ENCODE measurements at places on chromosomes 4 and X. TPM values are rescaled to one million over a fixed set of nuclear protein-coding genes. Genes with fewer than 3 reads are reported as not detected.
A peak's percentile ranks its signal among the peaks of the same experiment; 100 is the strongest.

The CITED1 gene
- total RNA-seq = not detected

The DGKK gene
- not detected for total RNA-seq

The SAP30 gene
- total RNA-seq = 4.4 TPM

GRCh38 chr4:130855533-130855932 is 1759.6 kb downstream of the C4orf33 start:
- H3K4me3 ChIP-seq = no peak overlapping the region
- no peak for DNase-seq
- no peaks in the 10 kb centered on the region for H3K36me3 ChIP-seq
- no peaks in the 10 kb centered on the region for H3K4me1 ChIP-seq
- no peak overlapping the region for H3K27ac ChIP-seq
- H3K27me3 ChIP-seq = no peaks in the 10 kb centered on the region

GRCh38 chr4:182894681-182895275 is 22.4 kb downstream of the DCTD start:
- H3K4me3 ChIP-seq = no peak overlapping the region
- H3K4me1 ChIP-seq = no peaks in the 10 kb centered on the region
- DNase-seq = no peak
- no peak overlapping the region for H3K27ac ChIP-seq

DNA sequence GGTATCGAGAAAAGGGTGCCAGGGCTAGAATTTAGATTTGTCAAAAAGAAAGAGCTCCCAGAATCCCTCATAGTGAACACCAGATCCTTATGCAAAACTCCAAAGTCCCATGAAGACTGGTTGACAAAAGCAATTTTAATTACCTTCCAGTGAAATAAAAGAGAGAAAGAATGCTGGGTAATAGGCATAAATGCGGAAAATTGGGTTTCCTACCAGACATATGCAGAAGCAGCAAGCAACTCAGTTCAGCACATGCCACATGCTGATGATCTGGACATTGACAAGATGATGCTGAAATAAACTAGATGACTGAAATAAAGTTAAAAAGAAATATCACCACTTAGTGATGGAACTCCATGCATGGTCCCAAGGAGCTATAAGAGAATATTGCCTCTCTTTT is 83.9 kb downstream of the KCNIP4 start:
- DNase-seq = no peak
- H3K36me3 ChIP-seq = no peaks in the 10 kb centered on the region
- no peaks in the 10 kb centered on the region for H3K27me3 ChIP-seq
- no peak overlapping the region for H3K27ac ChIP-seq
- H3K4me3 ChIP-seq = no peak overlapping the region

GRCh38 chr4:59979061-59979460 is 1221.1 kb upstream of the ADGRL3 start:
- no peaks in the 10 kb centered on the region for H3K27me3 ChIP-seq
- H3K36me3 ChIP-seq = no peaks in the 10 kb centered on the region
- no peak overlapping the region for H3K4me3 ChIP-seq
- no peak overlapping the region for H3K27ac ChIP-seq

GRCh38 chr4:113278324-113278934 is 229.0 kb downstream of the ANK2 start:
- H3K27ac ChIP-seq = no peak overlapping the region
- H3K27me3 ChIP-seq = no peaks in the 10 kb centered on the region
- H3K4me1 ChIP-seq = peaks cover 15% of the 10 kb centered on the region

DNA sequence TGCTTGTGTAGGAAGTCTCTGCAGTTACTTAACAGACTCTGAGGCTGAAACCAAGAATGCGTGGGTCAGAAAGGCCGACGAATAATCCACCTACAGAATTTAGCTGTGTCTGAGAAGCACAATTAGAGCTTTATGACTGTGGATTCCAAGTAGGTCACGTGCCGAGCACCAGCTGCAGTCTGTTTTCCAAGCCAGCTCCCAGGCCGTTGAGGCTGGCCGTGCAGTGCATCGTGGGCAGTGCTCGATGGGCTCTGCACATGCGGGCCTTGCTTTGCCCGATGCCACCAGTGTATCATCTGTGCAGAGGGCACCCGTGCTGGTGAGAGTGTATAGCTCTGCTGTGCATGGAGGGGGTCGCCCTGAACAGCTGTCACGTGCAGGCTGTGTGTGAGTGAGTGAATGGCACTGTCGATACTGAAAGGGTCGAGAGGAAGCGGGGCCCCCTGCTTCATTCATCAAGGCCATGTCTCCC is 67.5 kb upstream of the CLDN34 start:
- H3K4me3 ChIP-seq = no peak overlapping the region
- DNase-seq = peak; percentile 74

DNA sequence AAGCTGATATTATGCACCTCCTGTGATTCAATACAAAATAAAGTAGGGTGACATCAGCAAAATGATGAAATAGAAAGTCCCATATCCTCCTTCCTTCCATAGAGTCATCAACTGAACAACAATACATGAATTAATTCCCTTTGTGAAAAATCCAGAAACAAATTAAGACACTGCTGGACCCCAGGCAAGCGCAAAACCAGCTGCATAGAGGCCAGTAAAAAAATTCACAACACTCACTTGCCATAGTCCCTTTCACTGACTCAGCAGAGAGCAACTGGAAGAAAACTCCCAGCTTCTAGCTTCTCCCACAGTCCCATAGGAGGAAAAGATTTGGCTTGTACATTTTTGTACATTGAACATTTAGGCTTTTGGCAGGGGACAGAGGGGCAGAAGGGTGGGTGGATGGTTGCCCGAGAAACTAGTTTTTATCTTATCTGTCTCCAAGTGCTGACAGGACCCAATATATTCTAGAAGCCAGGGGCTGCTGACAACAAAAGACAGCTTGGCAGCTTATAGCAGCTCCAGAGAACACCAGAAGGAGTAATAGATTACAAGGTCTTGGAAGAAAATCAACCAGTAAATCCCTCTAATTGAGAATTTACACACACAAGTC is 124.6 kb downstream of the NDST3 start:
- H3K27me3 ChIP-seq = no peaks in the 10 kb centered on the region
- H3K36me3 ChIP-seq = no peaks in the 10 kb centered on the region
- no peak overlapping the region for H3K27ac ChIP-seq
- no peak overlapping the region for H3K4me3 ChIP-seq
- no peak for DNase-seq

GRCh38 chrX:24149351-24150050 is at the start of gene ZFX:
TSS of gene ZFX (plus strand) at chrX:24149729. CDS start at chrX:24172743, 23,014 bp downstream.
- H3K36me3 ChIP-seq = no peaks in the 10 kb centered on the region
- H3K4me1 ChIP-seq = peaks cover 65% of the 10 kb centered on the region
- DNase-seq = peak; percentile 63
- peak within 1 kb of the TSS; percentile 97 for H3K4me3 ChIP-seq

The CLNK gene
- total RNA-seq = not detected

The CXCL8 gene
- total RNA-seq = 20.0 TPM

GRCh38 chrX:14362721-14363120 is 166.6 kb upstream of the GLRA2 start:
- peak; percentile 40 for DNase-seq
- no peak overlapping the region for H3K4me3 ChIP-seq
- no peaks in the 10 kb centered on the region for H3K36me3 ChIP-seq

- no peaks in the 10 kb centered on the region for H3K36me3 ChIP-seq
- no peak overlapping the region for H3K4me3 ChIP-seq
- H3K27me3 ChIP-seq = no peaks in the 10 kb centered on the region
- peaks cover 34% of the 10 kb centered on the region for H3K4me1 ChIP-seq
- DNase-seq = no peak
These were observed 182.1 kb downstream of the SCFD2 start for GRCh38 chr4:53183754-53184153.

GRCh38 chrX:57528670-57529255 is 63.0 kb upstream of the ZXDB start:
- H3K4me3 ChIP-seq = no peak overlapping the region
- no peaks in the 10 kb centered on the region for H3K36me3 ChIP-seq
- H3K27me3 ChIP-seq = no peaks in the 10 kb centered on the region
- DNase-seq = peak; percentile 22

The ABLIM2 gene
- not detected for total RNA-seq

GRCh38 chrX:65745992-65746391 is 78.5 kb downstream of the MSN start:
- no peaks in the 10 kb centered on the region for H3K36me3 ChIP-seq
- peak; percentile 14 for DNase-seq
- H3K4me1 ChIP-seq = peaks cover 19% of the 10 kb centered on the region
- no peaks in the 10 kb centered on the region for H3K27me3 ChIP-seq
- no peak overlapping the region for H3K4me3 ChIP-seq
- H3K27ac ChIP-seq = no peak overlapping the region

- peaks cover 14% of the 10 kb centered on the region for H3K4me1 ChIP-seq
- H3K4me3 ChIP-seq = no peak overlapping the region
- H3K27me3 ChIP-seq = no peaks in the 10 kb centered on the region
- DNase-seq = no peak
- no peak overlapping the region for H3K27ac ChIP-seq
These were observed 13.2 kb downstream of the HTRA3 start for GRCh38 chr4:8282742-8283141.

The BMX gene
- not detected for total RNA-seq

- H3K27ac ChIP-seq = no peak overlapping the region
- no peak overlapping the region for H3K4me3 ChIP-seq
- no peaks in the 10 kb centered on the region for H3K4me1 ChIP-seq
These were observed 106.1 kb downstream of the PBDC1 start for GRCh38 chrX:76279007-76279406.

DNA sequence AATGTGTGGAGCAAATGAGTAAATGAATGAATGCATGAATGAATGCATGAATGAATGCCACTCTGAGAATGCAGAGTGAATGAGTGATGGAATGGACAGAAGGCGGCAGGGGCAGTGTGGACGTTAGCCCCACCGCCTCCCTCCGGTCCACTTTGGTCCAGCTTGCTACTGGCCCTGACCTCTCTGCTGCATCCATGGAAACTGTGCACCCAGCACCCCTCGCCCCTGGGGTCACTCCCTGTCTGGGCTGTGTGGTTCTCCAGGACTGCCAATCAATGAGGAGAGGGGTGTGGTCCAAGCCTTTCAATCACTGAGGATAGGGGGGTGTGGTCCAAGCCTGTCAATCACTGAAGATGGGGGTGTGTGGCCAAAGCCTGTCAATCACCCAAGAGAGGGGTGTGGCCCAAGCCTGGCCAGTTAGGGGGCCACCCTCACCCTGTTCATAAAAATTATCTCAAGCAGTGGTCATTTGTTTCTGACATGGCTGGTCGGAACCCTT is 39.2 kb upstream of the ASMTL start:
- DNase-seq = peak; percentile 14
- no peaks in the 10 kb centered on the region for H3K4me1 ChIP-seq
- H3K27ac ChIP-seq = no peak overlapping the region
- H3K27me3 ChIP-seq = no peaks in the 10 kb centered on the region

DNA sequence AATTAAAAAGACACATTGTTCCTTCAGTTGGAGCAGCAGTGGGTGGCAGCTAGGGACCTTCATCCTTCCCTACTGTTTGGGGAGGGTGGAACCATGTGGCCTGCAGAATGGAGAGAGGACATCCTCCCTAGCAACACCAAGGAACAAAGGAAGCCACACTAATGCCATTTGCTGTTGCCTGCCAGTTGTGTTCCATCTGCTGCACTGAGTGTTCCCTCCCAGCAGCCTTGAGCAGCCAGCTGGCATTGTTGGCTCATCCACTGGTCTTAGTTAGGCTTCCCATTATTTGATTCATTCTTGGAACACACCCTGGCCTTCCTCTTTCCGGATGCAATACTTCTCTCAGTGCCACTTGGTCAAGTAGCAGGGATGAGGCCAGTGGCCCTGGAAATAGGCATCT is 25.0 kb upstream of the HMGB3 start:
- H3K4me3 ChIP-seq = no peak overlapping the region
- H3K27me3 ChIP-seq = no peaks in the 10 kb centered on the region
- H3K36me3 ChIP-seq = no peaks in the 10 kb centered on the region
- DNase-seq = no peak

- no peaks in the 10 kb centered on the region for H3K36me3 ChIP-seq
- no peak overlapping the region for H3K27ac ChIP-seq
- H3K4me1 ChIP-seq = no peaks in the 10 kb centered on the region
- H3K27me3 ChIP-seq = no peaks in the 10 kb centered on the region
These were observed 1487.7 kb upstream of the ADGRL3 start for GRCh38 chr4:59712470-59712869.

- no peaks in the 10 kb centered on the region for H3K4me1 ChIP-seq
- H3K27me3 ChIP-seq = no peaks in the 10 kb centered on the region
- DNase-seq = peak; percentile 36
- H3K36me3 ChIP-seq = no peaks in the 10 kb centered on the region
- no peak overlapping the region for H3K27ac ChIP-seq
These were observed 163.1 kb downstream of the SMARCA1 start for GRCh38 chrX:129360175-129360574.

GRCh38 chr4:18932730-18933339 is 911.3 kb upstream of the LCORL start:
- DNase-seq = no peak
- H3K27ac ChIP-seq = no peak overlapping the region
- no peaks in the 10 kb centered on the region for H3K36me3 ChIP-seq
- no peak overlapping the region for H3K4me3 ChIP-seq
- no peaks in the 10 kb centered on the region for H3K4me1 ChIP-seq
- no peaks in the 10 kb centered on the region for H3K27me3 ChIP-seq

The TKTL2 gene
- total RNA-seq = not detected

The STK32B gene
- 6.4 TPM for total RNA-seq

DNA sequence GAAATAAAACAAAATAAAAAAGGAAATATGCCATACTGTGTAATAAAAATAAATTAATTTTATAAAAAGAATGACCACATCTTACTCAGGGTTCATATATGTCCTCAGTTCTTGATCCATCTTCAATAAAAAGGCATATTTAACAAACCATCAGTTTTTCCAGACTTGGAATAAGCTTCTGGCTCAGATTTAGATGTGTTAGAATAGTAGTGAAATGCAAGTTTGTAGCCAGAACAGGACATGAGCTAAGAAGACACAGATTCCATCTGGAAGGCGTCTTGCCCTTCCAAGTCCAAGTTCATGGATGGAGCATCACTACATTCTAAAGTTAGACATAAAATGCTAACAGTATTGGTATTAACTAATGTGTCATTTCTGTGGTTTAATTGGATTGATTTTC is 10.3 kb upstream of the LSM6 start:
- H3K27me3 ChIP-seq = no peaks in the 10 kb centered on the region
- H3K4me1 ChIP-seq = peaks cover 14% of the 10 kb centered on the region
- H3K36me3 ChIP-seq = no peaks in the 10 kb centered on the region
- H3K4me3 ChIP-seq = no peak overlapping the region

DNA sequence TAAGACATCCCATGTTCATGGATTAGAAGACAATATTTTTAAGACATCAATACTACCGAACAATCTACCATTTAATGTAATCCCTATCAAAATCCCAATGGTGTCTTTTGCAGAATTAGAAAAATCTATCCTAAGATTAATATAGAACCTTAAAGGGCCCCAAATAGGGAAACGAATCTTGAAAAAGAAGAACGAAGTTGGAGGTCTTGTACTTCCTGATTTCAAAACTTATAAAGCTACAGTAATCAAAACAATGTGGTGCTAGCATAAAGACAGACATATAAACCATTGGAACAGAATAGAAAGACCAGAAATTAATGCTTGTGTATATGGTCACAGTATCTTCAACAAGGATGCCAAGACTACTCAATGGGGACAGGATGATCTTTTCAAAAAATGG is 42.0 kb downstream of the CENPE start:
- H3K4me3 ChIP-seq = no peak overlapping the region
- H3K36me3 ChIP-seq = peaks cover 3% of the 10 kb centered on the region
- no peak overlapping the region for H3K27ac ChIP-seq
- H3K27me3 ChIP-seq = no peaks in the 10 kb centered on the region
- DNase-seq = no peak
- peaks cover 6% of the 10 kb centered on the region for H3K4me1 ChIP-seq

GRCh38 chrX:30997411-30997810 is 74.4 kb downstream of the FTHL17 start:
- no peaks in the 10 kb centered on the region for H3K27me3 ChIP-seq
- H3K4me1 ChIP-seq = no peaks in the 10 kb centered on the region
- DNase-seq = no peak
- H3K4me3 ChIP-seq = no peak overlapping the region
- no peak overlapping the region for H3K27ac ChIP-seq

Data from GM23248 (cell line).